Cerebellar cortex (tissue), 1 donor: ENCODE measurements at places on chromosomes 5 and 9.

DNA sequence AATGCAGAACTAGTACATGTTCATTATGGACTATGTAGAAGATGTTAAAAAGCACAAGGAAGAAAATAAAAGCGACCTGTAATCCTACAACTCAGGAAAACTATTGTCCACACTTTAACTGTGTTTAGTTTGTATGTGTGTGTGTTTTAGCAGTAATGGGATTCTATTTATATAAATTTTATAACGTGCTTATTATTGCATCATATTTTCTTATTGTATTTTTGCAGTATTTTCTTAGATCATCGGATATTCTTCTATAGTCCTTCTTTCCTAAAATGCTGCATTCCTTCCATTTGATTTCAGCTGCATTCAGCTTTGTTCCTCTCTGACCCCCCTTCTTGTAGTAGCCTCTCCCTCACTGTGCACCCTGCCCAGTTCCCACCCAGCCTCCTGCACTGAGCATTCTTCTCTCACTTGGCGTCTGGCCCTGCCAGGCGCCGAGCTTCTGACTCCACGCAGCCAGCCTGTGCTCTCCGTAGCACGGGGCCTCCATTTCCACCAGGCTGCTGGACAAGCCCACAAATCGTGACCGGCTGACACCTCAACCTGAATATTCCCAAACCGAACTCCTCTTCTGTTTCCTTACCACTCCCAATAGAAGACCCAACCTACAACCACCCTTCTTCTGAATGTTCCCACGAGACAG is 39.9 kb downstream of the MVB12B start:
- peak; percentile 25 for DNase-seq

DNA sequence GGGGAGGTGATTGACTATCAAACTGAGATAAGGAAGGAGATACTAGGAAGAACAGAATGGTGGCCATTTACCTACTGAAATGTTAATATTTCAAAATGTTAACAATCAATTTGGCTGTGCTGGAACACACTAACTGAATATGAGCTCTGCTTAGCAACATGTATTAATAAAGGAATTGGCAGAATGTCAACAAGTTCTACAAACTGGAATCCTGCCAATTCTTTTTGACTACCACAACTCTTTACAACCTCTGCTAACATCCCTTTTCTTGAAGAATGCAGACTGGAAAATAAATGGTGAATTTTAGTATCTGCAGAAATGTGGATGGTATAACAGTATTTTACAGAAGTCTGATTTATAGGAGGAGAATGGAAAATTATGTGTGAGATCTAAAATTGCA is 446.4 kb downstream of the ISL1 start:
- DNase-seq = no peak

DNA sequence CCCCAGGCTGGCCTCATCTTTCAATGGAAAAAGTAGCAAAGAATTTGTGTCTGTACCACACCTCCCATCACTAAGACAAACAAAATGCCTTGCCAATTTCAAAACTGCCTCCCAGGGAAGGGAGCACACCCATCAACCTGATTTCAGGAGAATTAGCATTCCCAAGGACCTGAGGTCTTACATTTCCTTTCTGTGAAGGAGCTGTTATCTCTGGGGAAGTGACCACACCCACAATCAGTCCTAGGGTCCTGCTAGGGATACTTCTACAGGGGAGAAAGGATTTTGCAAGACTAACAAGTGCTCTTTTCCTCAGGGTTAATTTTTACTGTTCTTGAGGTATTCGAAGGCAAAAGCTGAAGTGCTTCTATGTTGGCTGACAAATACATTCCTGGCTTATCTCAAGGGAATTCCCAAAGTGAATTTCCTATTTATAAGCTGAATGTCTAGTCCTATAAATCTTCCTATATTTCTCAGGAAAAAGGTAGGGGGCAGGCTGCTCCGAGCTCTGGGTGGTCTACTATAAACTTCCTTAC is 97.4 kb upstream of the ITGA1 start:
- DNase-seq = no peak

- DNase-seq = no peak
These were observed 287.1 kb upstream of the ZNF462 start for GRCh38 chr9:106575823-106576222.

- peak; percentile 42 for DNase-seq
These were observed 50.9 kb downstream of the BRINP1 start for GRCh38 chr9:119318371-119318770.

DNA sequence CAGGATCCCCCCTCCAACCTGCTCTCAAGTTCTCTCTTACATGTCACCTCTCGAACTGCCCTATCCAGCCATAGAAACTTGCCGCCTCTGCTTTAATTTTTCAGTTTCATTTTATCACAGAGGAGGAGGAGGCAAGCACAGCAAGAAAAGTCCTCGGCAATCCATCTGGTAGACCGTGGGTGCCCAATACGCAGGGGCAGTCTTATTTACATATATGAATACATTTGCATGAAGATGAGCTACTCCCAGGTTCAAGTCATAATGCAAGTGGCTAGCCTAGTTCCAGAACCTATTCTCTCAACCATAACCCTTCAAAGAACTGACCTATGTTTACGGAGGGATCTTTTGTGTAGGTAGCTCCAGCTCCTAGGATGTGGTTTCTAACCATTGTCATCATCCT is 223.2 kb upstream of the PANK3 start:
- no peak for DNase-seq

GRCh38 chr9:116483622-116484491 is 203.2 kb upstream of the TRIM32 start:
- no peak for DNase-seq

- DNase-seq = no peak
These were observed 31.9 kb downstream of the IRF1 start for GRCh38 chr5:132458651-132459030.
